ENCODE measurements at places on chromosomes 7 and 10.

DNA sequence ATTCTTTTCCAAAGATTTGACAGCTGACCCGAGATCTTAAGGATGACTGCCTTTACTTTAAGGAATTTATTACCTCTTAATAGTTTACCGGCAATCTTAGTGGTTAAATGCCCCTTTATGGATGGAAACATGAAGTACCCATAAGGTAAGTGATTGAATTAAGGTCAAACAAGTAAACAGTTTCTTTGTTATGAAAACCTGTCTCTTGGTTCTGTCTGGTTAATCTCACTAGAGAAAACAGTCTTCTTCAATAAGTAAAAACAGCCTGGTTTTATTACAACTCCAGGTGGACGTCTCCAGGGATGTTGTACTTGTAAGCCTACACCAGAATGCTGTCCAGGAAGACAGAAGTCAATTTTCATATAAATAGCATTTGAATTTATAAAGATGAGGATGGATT lies 161.8 kb upstream of the MTPN start:
- DNase-seq, result no peak

- no peak for DNase-seq
Observed at GRCh38 chr7:142301923-142302550, 44.2 kb upstream of the PRSS58 start.

- no peak for DNase-seq
Observed at GRCh38 chr10:24953675-24954074, 1.3 kb upstream of the PRTFDC1 start.

GRCh38 chr10:78316451-78316931 lies 282.8 kb downstream of the RPS24 start:
- no peak for DNase-seq

- DNase-seq, result no peak
Observed at GRCh38 chr10:35216303-35216905, 89.8 kb downstream of the CREM start.

- no peak for DNase-seq
Observed at GRCh38 chr10:127146661-127147060, 49.7 kb downstream of the INSYN2A start.

- DNase-seq, result no peak
Observed at GRCh38 chr10:72911758-72912157, 18.2 kb downstream of the OIT3 start.

GRCh38 chr7:50543776-50544442 lies 21.3 kb downstream of the DDC start:
- no peak for DNase-seq

DNA sequence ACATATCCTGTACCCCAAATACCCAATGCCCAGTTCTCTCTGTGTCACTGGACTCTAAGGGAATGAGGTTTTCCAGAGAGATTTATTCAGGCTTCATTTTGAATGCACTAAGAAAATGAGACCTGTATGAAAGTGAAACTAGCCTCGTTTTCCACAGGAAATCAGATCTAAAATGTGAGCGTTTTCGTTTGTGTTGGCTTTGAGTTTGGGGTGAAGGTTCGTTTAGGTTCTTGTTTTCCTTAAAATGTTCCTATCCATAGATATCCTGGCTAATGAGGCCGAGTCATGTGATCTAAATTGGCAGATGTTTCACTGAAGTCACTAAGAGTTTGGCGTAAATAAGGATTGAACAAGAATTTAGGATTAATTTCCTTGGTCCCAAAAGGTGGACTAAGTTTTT lies 90.9 kb upstream of the BMPER start:
- DNase-seq, result no peak

DNA sequence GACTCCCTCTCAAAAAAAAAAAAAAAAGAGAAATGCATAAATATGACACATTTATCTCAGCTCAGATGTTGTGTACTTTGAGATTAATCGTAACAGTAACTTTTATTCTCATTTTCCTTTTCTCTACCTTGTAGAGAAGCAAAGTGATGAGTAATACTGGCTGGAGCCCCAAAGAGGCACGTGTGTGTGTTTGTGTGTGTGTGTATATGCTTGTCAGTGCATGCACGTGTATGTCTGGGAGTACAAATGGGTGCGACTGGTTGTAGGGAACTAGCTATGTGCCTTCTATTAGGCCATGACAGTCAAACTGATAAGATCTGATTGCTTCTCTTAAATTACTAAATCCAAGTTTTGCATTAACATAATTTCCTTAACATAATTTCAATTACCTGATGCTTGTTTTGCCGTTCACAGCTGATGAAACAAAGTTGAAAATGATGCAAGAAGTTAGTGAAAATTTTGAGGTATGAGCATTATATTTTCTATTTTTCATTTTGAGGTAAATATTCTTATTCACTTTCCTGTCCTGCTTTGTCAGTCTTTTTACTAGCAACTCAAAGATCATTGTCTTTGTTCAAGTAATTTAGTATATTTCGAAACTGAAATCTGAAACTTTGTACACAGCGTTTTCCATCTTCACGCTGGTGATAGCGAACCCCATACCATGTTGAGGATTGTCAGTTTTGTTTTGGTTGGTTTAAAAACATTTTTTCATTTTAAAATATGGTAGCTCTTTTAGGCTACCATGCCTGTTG lies 3.4 kb downstream of the TRRAP start:
- DNase-seq, result no peak

GRCh38 chr7:148924011-148924410 lies 39.9 kb upstream of the EZH2 start:
- DNase-seq, result no peak

DNA sequence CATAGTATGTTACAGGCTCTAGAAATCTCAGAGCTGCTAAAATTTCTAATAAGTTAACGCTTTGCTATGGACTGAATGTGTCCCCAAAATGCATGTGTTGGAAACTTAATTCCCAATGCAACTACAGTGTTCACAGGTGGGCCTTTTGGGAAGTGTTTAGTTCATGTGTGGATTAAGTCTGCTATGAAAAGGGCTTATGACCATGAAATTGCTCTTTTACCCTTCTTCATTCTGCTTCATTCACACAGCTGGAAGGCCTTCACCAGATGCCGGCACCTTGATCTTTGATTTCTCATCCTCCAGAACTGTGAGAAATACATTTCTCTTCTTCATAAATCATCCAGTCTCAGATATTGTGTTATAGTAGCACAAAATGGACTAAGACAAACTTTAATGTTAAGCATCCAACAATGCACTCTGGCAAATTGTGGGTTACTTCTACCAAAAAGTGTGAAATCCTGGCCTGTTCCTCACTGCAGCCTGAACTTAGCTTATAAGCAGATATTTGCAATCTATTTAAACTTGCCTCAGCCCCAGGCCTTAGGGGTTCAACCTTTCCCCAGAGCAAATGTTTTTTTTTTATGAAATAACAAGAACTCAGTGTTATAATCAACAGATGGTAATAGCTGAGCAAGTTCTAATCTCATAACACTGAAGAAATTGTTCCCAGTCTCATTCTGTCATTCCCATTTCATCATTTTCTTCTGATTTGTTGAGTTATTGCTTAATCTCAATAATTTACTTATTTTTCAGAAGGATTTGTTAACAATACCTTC lies 523.6 kb downstream of the KIF20B start:
- no peak for DNase-seq

DNA sequence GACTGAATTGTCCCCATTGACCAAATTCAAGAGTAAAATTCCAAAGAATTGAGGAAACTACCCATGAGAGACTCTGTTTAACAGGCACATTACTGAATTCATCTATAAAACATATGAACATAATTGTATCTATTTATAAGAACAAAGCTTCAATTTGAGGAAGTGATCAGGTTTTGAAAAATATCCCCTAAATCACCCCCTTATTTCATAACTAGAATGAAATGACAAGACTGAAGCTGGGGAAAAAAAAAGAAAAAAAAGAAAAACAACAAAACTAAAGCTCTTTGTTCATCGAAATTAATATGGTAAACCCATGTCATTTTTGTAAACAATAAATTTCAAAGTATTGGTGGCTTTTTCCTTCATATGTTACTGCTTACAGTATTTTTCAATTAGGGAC lies 184.9 kb upstream of the SEMA3A start:
- no peak for DNase-seq

GRCh38 chr7:26399736-26400135 lies 108.1 kb downstream of the SNX10 start:
- DNase-seq, result no peak

- DNase-seq, result no peak
Observed at GRCh38 chr10:6530966-6531365, 49.1 kb downstream of the PRKCQ start.

GRCh38 chr7:30787486-30787885 lies 16.3 kb downstream of the MINDY4 start:
- no peak for DNase-seq

DNA sequence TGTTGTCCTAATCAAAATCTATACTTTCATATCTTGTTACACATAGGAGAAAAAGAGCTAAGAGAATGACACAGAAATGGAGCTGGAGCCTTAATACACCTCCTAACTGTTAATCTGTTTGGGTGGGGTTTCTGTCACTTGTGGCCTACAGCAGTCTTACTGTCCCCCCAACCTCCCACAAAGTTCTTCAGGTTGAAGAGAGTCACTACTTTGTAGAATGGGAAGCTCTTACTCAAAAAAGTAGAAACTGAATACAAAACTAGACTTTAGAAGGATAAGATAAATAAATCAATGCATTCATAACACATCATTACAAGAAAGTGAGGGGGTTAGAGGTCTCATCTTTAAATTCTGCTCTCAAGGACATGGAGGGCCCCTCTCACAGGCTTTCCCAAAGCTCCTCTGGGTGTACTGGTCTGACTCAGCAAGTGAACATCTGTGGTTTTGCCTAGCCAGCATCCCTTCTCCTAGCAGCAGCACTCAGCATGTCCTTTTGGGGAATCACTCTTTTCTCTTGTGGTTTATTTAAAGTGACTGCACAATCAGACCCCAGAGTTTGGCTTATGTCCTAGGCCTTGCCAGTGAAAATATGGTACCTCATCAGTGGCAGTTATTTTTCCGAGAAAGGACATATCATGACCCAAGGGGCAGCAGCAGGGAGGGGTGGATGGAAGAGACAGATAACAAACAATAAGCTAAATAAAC lies 2.0 kb upstream of the BLVRA start:
- DNase-seq, result no peak

DNA sequence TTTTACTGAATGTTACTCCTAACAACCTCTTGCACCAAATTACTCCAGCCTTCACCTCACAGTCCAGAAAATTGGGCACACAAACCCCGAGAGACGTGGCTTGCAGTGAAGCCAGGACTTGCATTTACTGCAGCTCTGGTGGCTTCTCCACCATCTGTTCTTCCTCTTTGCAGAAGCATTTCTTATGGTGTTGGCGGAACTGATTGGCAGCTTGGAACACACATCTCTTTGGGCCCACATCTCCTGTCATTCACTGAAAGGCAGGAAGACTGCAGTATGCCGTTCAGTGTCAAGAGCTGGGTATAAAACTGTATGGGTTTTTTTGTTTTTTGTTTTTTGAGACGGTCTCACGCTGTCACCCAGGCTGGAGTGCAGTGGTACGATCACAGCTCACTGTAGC lies 38.3 kb upstream of the PRKAR1B start:
- DNase-seq, result no peak

GRCh38 chr7:142412551-142413193 lies 154.8 kb upstream of the PRSS58 start:
- no peak for DNase-seq

DNA sequence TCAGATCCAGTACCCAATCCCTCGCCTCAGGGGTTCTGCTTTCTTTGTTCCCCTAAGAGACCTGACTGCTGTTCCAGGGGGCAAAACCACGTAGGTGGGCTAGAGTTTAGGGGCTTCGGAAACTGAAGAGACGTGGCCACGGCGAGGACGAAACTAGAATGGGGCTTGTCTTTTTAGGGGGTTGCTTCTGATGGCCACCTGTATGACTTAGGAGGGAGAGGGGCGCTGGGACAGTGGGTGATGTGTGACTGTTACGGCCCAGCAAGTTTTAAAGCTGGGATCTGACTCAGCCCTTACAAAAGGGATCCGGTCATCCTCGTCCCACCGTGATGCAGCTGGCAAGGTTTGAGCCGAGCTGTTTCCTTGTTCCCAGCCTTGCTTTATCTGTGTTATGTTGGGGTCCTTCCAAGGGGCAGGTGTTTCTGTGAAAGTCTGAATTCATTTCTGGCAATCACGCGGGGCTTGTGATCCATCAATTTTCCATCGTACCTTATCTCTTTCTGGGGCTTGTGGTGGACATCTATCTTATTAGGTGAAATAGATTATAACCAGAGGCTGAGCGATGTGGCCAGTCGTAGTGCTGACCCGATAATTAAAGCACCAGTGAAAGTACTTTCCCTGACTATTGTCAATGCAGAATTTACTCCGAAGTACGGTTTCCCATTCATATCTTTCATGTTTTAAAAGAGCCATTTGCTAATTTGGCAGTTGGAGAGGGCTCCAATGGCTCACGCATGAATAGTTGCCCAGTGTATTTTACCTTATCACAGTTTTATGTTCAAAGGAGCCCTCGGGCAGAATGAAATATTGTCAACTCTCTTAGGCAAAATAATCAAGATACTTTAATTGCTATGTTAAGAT lies 830 bp downstream of the MET start:
- no peak for DNase-seq

DNA sequence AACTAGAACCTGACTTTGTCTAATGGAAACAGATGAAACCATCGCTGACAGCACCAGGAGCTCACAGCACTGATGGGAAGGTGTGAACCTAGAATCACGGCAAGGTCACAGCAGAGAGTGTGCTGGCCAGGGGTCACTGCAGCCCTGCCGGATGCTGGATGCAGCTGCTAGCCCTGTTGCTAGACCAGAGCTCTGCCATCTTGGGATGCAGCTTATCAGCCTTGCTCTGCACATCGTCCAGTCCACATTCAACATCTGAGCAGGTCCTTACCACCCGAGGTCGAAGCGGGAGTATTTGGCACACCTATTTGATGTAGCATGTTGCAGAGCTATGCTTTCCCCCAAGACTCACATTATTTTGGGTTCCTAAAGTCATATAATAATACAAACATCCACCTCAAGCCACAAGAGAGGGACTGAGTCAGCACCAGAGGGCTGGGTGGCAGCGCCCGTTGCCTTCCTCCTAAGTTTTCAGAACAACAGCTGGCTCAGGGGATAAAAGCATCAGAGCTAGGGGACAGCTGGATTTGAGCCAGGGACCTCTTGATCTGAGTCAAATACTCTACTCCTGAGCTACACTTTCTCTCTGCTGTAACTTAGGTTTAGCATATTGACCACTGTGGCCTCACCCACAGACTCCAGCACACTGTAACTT lies 135.3 kb downstream of the ZNF467 start:
- DNase-seq, result no peak

DNA sequence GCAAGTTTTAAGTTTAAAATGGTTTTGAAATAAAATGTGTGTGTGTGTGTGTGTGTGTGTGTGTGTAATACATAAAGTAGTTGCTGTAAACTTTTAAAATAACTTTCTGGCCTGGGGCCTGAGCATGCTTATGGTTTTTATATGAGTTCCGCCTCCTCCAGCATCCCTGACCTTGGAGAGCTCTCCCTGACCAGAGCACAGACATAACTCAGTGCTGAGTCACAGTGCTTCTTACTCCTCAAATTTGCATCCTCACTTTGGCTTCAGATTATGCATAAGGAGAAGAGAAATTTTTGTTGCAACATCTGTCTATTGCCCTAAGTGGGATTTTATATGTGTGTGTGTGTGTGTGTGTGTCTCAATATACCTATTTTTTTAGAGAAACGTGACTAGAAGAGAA lies 200.8 kb downstream of the ELMO1 start:
- DNase-seq, result no peak

All from GM06990 (cell line).